NCI-H69 (cell line): ENCODE measurements at places on chromosomes 13 and 19.

GRCh38 chr13:20258963-20259288 is 26.8 kb upstream of the GJB6 start:
- no peak for DNase-seq

- DNase-seq = peak; percentile 44
Measured at GRCh38 chr13:38530492-38530891, 156.4 kb upstream of the FREM2 start.

GRCh38 chr13:108807841-108808240 is 178.4 kb downstream of the MYO16 start:
- DNase-seq = no peak

DNA sequence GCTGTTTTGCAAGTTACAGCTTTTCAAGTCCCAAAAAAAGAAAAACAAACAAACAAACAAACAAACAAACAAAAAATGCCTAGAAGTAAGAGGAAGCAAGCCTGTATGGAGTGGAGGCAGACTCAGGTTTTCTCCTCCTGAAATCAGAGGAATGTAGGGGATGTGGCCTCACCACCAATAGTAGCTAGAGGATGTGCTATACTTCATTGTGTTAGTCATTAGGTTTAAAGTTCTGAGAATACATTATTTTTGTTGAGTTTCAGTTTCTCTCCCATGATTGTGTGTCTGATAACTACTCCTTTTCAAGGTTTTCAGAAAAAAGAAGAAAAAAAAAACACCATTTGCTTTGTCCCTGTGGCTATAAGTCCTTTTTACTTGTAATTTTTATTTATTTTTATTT is 524.5 kb downstream of the GPC6 start:
- no peak for DNase-seq

- peak; percentile 90 for DNase-seq
Measured at GRCh38 chr13:112726016-112726767, 36.4 kb downstream of the ATP11A start.

DNA sequence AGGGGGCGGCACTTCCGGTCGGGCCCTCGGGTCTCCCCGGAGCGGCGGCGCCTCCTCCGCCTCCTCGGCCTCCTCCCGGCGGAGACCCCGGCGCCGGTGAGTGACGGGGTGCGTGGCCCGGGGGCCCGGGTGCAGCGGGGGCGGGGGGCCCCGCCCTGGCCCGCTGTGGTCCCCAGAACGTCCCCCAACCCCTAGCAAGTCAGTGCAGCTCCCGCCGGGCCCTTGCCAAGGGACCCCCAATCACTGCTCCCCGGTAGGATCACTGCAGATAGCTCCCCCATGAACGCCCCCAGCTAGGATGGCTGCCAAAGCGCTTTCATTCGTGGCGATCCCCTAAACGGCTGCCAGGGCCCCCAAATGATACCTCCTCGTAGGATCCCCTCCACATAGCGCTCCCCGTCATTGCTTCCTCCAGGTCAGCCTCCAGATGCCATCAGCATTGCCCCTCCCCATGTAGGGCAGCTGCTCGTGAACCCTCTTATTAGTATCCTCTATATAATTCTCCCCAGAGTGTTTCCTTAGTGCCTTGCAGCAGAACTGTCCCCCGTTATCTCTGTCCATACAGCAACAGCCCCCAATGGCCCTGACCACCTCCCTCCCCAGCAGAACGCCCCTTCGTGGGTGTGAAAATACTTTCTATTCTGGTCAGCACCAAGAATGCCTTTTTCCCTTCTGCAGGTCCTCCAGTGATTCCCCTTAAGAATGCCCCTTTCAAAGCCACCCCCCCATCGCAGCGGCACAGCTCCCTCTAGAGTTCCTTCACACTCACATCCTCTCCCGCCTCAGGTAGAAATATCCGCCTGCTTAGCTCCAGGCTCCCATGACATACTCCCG is at the start of gene ZNF865:
TSS of gene ZNF865 (plus strand) at position 11 of the 834 bp plus-strand sequence. CDS start 7,972 bp downstream, outside the sequence.
- peak; percentile 88 for DNase-seq

DNA sequence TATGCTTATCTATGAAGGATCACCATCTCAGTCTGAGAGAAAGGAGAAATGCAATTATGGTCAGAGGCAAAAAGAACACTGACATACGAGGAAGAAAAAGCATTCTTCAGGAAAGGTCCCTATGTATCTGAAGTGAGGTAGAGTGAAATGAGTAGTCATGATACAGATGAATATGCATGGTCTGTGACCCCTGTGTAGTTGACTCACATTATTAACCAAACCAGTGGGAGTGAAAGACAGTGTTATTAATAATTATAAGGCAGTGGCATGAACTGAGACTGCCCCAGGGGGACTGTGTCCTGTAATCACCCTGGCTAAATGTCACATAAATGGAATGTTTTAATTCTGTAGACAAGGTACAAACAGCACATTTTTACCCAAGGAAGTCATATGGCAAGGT is 1320.2 kb upstream of the PCDH9 start:
- DNase-seq = no peak

DNA sequence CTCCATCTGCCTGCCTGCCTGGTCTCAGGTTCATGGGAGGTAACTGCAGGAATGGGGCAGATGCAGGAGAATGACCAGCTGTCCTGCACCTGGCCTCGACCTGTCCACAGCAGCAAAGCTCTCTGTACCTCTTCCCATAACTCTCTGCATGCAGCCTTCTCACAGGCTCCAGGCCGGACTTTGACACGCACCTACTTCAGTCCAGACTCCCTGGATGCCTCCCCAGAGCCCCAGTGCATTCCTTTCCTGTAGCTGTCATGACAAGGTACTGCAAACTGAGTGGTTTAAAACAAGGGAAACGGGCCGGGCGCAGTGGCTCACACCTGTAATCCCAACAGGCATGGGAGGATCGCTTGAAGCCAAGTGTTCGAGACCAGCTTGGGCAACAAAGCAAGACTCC is 3.3 kb downstream of the NANOS2 start:
- DNase-seq = no peak
